ENCODE measurements at places on chromosomes 13 and 19.
A peak's percentile ranks its signal among the peaks of the same experiment; 100 is the strongest.

DNA sequence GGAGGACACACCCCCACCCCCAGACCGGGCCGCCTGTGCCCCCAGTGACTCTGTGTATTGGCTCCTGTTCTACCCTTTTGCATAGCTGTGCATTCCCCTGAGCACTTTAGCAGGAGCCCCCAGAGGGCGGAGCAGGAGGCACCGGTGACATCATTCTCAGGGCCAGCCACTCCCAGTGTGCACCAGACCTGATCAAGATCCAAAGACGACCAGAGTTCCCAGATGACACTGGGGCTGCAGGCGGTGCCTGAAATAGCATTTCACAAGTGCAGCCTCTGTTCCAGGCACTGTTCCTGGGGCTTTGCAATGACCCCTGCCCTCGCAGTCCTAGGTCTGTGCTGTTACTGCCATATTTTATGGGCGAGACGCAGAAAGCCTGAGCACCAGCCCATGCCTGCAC, 14.5 kb upstream of the PTPRS start:
- DNase-seq = no peak

- DNase-seq = peak; percentile 70
These were observed 722 bp downstream of the DCAF15 start for GRCh38 chr19:13952931-13953531.

GRCh38 chr13:53545340-53545941, 516.8 kb downstream of the OLFM4 start:
- DNase-seq = no peak

- no peak for DNase-seq
These were observed 13.4 kb downstream of the TM6SF2 start for GRCh38 chr19:19259741-19260140.

- DNase-seq = peak; percentile 95
These were observed 781 bp downstream of the QPCTL start for GRCh38 chr19:45693106-45693788.

DNA sequence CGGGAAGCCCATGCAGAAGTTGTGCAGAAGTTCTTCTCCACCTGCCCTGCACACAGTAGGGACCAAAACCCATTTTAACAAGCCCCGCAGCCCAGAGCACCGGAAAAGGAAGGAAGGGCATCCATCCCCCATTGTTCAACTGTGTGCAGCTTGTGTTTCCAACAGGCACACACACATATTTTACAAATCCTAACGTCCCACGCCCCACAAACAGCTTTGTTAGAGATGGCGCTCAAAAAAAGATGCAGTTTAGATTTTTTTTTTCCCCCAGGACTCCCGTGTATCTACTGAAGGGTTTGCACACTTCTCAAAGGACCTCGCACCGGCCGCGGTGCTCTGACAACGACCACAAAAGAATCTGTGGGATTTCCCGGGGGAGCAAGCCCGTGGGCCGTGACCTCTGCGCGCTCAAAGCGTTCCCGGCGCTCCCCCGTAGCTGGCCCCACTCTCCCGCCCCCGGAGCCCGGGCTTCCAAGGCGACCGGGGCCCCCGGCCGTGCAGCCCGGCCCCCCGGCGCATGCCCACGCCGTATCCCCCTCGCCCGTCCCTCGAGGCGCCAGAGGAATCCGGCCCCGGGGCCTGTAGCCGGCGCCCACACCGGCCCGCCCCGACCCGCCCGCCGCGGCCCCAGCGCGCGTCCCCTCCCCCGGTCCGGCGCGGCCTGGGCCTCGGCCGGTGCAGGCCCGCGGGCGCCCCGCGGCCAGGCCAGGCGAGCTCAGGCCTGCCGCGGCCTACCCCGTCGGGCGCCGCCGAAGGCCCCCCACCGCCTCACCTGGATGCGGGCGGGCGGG, 523 bp downstream of the ELAVL1 start:
- DNase-seq = peak; percentile 78

DNA sequence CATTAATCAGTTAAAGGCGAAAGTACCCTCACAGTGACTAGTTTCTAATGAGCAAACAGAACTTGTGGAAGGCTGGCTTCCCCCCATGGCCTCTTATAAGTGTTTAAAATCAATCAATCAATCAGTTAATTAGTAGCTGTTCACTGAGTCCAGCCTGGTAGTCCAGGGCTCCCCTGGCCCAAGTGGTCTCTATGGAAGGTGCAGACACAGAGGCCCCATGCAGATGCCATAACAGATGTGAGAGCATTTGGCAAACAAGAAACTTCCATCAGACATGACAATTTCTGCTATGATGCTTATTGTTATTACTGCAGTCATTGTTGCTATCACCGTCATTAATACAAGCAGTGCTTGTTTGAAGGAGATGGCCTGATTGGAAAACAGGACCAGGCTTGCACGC, 179.0 kb upstream of the TSHZ3 start:
- DNase-seq = no peak

- DNase-seq = peak; percentile 68
These were observed 953 bp downstream of the DZIP1 start for GRCh38 chr13:95643571-95643935.

- DNase-seq = no peak
These were observed 3.7 kb upstream of the FCER2 start for GRCh38 chr19:7705387-7706187.

DNA sequence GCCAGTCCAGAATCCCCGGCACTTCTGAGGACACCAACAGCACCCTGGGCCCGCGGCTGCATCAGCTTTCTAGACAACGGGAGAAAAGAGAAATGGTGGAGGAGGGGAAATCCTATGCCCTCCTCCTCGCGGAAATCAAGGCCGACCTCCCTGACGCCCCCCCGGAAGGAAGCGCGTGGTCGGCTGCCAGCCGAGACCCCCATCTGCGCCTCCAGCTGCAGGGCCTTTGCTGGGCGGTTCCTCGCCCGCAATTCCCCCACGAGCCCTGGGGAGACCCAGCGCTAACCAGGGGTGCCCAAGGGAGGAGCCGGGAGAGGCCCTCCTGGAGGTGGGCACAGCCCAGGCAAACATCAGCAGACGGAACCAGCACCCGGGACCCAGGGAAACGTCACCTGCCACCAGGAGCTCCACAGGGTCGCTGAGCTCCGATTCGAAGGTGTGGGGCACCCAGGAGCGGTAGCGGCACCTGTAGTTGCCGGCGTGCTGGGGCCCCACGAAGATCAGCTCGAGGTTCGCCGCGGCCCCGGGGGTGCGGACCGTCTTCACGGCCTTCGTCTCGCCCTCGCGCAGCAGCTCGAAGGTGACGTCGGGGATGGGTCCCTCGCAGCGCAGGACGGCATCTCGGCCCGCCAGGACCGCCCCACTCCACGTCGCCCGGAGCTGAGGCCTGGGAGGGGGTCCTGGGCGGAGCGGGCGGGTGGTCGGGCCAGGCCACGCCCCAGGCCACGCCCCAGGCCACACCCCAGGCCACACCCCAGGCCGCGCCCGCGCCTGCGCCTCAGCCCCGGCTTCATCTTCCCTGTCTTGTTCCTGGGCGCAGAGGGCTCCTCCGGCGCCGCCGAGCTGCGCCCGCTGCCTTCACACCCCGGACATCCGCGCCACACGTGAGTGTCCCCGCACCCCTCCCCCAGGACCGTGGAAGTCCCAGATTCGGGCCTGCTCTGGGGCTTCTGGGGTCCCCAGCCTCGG, 6.0 kb downstream of the A1BG start:
- peak; percentile 94 for DNase-seq

DNA sequence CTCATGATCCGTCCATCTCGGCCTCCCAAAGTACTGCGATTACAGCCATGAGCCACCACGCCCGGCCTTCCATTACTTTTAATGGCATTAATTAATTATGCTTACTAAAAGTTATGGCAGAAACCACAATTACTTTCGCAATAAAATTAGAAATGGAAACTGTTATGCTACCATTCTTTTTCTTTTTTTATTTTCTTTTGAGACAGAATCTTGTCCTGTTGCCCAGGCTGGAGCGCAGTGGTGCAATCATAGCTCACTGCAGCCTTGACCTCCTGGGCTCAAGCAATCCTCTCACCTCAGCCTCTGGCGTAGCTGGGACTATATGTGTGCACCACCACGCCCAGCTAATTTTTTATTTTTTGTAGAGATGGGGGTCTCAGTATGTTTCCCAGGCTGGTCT, 4.6 kb upstream of the BST2 start:
- DNase-seq = no peak

GRCh38 chr19:55216461-55217198, 7.3 kb upstream of the PTPRH start:
- DNase-seq = peak; percentile 95

- no peak for DNase-seq
These were observed 161.1 kb downstream of the LACC1 start for GRCh38 chr13:44040818-44041100.

GRCh38 chr13:102680842-102681740, 13.8 kb downstream of the METTL21C start:
- peak; percentile 41 for DNase-seq

DNA sequence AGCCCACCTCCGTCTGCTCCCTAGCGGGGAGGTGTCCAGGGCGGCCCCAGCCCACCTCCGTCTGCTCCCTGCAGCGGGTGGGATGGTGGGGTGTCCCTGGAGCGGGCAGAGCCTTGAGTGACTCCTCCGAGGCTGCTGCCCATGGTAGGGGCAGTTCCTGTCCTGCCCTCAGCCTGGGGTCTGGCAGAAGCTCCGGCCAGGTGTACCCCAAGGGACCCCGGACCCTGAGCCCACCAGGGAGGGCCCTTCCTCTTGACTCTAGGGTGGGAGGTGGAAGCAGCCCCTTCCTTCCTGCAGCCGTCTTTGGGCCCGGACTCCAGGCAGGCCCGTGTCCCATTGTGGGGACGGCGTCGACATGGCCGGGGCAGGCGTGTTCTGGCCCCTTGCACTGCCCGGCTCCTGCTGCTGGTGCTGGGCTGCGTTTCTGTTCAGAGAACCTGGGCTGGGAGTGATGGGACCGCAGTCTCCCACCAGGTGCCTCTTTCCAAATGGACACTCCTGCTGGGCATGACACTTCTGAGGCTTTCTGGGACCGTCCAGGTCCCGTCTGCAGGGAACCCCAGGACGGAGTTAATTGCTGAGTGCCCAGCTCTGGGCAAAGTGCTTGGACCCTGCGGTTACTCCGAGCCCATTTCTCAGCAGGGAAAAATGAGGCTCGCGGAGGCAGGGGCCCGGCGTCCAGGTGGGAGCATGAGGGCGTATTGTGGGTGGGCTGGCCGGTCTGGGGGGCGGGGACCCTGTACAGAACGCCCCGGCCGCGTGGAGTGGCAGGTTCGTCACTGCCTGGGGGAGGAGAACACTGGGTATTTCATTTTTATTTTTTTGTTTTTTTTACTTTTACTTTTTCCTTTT, 19.8 kb downstream of the ARID3A start:
- no peak for DNase-seq

DNA sequence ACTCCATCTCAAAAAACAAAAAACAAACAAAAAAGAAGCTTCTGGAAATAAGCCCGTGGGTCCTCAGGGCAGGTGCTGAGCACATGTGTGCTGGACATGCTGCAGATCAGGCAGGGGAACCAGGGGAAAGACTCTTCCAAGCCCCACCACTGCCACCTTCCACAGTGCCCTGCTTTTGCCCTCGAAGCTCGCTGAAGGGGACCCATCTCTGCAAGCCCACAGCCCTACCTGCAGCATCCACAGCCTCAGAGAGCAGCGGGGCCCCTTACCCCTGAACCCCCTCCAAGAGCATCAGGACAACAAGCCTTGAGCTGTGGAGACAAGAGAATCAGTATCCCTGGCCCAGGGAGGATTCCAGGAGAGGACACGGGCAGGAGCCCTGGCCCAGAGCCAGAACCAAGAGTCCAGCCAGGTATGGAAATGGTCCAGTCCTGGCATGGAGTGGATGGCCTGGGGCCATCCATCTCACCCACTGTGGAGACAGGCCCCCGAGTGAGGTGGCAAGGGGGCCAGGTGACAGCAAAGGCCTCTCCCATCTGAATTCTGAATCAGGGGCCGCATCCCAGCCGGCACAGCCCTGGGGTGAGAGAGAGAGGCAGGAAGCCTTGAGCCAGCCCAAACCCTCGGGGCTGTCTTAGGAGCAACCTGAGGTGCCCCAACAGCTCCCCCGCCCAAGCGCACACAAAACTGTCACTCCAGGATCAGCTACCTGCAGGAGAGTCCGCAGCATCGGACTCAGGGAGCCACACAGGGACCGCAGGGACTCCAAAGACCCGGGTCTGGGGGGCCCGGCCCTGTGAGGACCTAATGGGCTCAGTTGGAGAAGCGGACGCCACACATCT, 51.8 kb upstream of the TPM4 start:
- DNase-seq = no peak

- DNase-seq = no peak
These were observed 259.1 kb downstream of the SLC7A1 start for GRCh38 chr13:29336356-29336755.

GRCh38 chr19:41939861-41940730, 11.8 kb upstream of the ERFL start:
- peak; percentile 61 for DNase-seq

GRCh38 chr13:51635137-51635878, 51.0 kb downstream of the WDFY2 start:
- DNase-seq = no peak

DNA sequence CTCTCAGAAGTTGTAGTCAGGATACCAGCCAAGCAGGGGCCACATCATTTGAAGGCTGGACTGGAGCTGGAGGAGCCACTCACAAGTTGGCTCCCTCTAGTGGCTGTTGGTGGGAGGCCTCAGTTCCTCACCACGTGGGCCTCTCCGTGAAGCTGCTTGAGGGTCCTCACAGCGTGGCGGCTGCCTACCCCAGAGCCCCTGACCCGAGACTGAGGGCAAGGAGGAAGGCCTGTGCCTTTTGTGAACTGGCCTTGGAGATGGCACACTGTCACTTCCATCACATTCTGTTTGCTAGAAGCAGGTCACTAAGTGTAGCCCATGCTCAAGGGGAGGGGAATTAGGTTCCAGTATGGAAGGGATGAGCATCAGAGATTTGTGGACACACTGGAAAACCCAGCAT, 14.6 kb downstream of the GNA11 start:
- DNase-seq = peak; percentile 85

DNA sequence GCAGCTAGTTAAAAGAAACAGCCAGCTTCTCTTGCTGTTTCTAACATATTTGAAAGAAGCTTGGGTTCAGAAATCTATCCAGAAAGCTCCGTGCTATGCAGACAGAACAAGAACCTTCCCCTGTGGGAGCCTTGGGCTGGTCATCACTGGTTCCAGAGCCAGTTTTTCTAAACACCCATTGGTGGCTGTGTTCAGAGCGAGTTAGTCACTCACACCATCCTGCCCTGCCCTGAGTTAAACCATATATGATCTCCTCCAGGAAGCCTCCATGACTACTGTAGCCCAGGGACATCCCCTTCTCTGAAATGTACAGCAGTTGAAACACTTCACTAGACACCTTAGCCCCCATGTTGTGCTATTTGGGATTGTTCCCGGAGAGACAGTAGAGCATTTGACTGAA, 200.8 kb upstream of the SGCG start:
- DNase-seq = no peak

- no peak for DNase-seq
These were observed 324.9 kb upstream of the ZNF507 start for GRCh38 chr19:32020538-32020937.

- no peak for DNase-seq
These were observed 4.7 kb downstream of the CNOT3 start for GRCh38 chr19:54142166-54142780.

- DNase-seq = peak; percentile 97
These were observed 18.2 kb upstream of the PTBP1 start for GRCh38 chr19:778910-779653.

DNA sequence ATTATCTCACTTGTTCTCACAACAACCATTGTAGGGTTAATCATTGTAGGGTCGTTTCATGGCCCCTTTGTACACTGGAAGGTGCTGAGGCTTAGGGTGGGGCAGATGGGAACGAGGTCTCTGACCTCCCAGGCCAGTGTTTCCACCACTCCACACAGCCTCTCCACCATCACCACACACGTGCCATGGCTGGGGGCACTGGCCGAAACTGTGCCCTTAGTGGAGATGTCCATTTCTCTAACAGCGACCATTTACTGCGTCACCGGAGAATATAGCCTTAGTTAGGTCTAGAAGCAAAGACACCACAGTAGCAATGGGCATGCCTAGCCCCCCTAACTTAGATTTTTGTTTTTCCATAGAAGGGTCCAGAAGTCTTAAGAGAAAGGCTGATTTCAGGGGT, 36.5 kb downstream of the COL4A1 start:
- DNase-seq = no peak
